ENCODE measurements at places on chromosomes 2 and 18.

GRCh38 chr2:157152362-157152761 is 105.1 kb upstream of the GALNT5 start:
- DNase-seq = no peak
- no peaks in the 10 kb centered on the region for H3K36me3 ChIP-seq
- H3K4me1 ChIP-seq = no peaks in the 10 kb centered on the region
- H3K4me3 ChIP-seq = no peak overlapping the region
- no peak overlapping the region for H3K27ac ChIP-seq

DNA sequence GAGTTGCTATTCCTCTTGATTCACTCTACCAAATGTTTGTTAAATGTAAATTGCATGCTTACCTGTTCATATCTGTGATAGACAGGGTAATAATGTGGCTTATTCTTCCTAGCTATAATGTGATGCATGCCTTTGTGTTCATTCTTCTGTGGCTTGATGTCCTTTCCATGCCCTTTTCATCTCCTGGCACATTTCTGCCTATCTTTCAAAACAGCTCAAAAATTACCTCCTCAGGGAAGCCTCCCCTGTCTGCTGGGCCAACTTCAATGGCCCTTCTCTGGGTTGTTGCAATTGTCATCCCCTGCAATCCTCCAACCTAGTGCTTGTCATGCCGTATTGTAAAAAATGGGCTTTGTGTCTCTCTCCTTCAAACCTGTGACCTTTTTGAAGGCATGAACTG is 52.8 kb upstream of the LHCGR start:
- DNase-seq = no peak
- H3K4me3 ChIP-seq = no peak overlapping the region
- no peak overlapping the region for H3K27ac ChIP-seq
- no peaks in the 10 kb centered on the region for H3K27me3 ChIP-seq
- no peaks in the 10 kb centered on the region for H3K4me1 ChIP-seq

DNA sequence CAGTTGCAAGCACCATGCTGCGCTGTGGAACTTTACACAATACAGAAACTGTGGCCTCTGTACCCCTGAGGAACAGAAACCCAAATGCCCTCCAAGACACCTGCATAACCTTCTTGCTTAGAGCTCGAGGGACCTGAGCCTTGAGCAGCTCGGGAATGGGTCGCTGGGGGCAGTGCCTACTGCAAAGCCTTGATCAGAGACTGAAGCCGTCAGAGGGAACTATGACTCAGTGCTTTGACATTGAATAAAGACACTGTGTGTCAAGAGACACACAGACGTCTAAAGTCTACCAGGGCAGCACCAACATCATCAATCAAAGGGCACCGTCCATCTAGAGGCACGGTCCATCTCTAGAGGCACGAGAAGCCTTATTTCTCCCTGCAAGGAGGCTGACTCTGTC is 30.6 kb downstream of the GPR45 start:
- no peak for DNase-seq
- no peaks in the 10 kb centered on the region for H3K4me1 ChIP-seq
- H3K27ac ChIP-seq = no peak overlapping the region
- peaks cover 28% of the 10 kb centered on the region for H3K36me3 ChIP-seq
- H3K4me3 ChIP-seq = no peak overlapping the region
- no peaks in the 10 kb centered on the region for H3K27me3 ChIP-seq

- no peak overlapping the region for H3K4me3 ChIP-seq
- DNase-seq = no peak
- no peak overlapping the region for H3K27ac ChIP-seq
- no peaks in the 10 kb centered on the region for H3K36me3 ChIP-seq
- H3K4me1 ChIP-seq = peaks cover 4% of the 10 kb centered on the region
Measured at GRCh38 chr2:7427293-7428060, 510.3 kb downstream of the RNF144A start.

DNA sequence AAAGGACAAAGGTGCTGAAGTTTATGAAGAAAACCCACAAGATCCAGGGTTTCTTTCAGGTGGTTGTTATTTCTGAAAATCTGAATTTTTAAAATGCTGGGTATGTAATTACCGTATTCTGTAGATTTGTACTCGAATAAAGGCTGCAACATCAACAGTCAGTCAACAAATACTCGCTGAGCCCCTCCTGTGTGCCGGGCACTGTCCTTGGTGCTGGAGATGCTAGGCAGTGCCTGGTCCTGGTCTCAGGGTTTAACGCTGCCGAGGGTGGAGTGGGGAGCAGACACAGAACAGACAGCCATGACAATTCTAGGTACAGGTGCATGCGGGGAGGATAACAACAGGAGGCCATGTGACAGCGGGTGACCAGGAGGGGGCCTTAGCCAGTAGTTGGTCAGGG is 27.2 kb upstream of the PDIA6 start:
- no peaks in the 10 kb centered on the region for H3K36me3 ChIP-seq
- H3K4me1 ChIP-seq = no peaks in the 10 kb centered on the region
- no peak overlapping the region for H3K4me3 ChIP-seq
- no peaks in the 10 kb centered on the region for H3K27me3 ChIP-seq
- no peak overlapping the region for H3K27ac ChIP-seq
- no peak for DNase-seq

DNA sequence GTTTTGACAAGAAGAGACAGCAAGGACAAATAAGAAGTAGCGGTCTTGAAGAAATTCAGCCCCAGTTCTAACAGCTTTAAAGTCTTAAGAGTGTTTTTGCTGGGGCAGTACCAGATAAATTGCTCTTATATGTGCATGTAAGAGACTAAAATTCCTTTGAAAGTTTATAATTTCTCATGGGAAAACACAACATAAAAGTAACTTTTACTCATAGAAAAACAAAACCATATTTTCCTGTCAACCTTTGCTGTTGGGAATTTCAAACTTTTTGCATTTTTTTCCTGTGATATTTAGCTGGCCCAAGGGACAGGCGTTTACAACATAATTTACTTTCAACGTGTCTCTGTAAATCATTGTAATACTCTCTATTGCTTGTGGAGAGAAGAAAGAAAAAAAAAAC is 767.8 kb upstream of the ZEB2 start:
- DNase-seq = no peak
- no peak overlapping the region for H3K27ac ChIP-seq
- H3K4me3 ChIP-seq = no peak overlapping the region
- no peaks in the 10 kb centered on the region for H3K27me3 ChIP-seq

GRCh38 chr18:74399091-74399887 is 57.8 kb downstream of the DIPK1C start:
- no peaks in the 10 kb centered on the region for H3K27me3 ChIP-seq
- DNase-seq = no peak
- no peaks in the 10 kb centered on the region for H3K36me3 ChIP-seq
- no peaks in the 10 kb centered on the region for H3K4me1 ChIP-seq
- peak overlapping the region; percentile 14 for H3K27ac ChIP-seq

Data from esophagus squamous epithelium (tissue), 5 donors.